ENCODE measurements at places on chromosomes 16 and 17. TPM values are rescaled to one million over a fixed set of nuclear protein-coding genes. Genes with fewer than 3 reads are reported as not detected.

- no peak for DNase-seq
Measured at GRCh38 chr17:12603566-12603965, 62.1 kb upstream of the MYOCD start.

CHD9NB gene
- 7.6 TPM for total RNA-seq

KRT40 gene
- not detected for total RNA-seq

DNA sequence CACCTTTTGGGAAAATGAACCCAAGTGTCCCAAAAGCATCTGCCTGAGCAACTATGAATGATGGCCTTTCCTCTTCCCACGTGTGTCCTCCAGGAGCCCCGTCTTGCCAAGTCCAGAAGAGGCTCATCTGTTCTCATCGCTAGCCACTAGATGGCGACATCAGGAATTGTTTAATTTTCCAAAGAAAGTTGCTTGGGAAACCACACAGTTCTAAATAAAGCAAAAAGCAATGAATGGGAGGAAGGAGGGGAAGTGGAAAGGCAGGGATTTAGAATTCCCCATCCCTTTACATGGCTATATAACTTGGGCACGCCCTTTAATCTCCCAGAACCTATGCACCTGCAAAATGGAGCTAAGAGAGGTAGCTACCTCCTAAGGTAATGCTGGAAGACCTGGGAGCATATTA, 9.0 kb upstream of the CDH5 start:
- DNase-seq: peak; percentile 74

- no peak for DNase-seq
Measured at GRCh38 chr17:6437466-6437865, 2.5 kb upstream of the AIPL1 start.

LRRC3C gene
- not detected for total RNA-seq

SLFN11 gene
- total RNA-seq: 46.3 TPM

TSR3 gene
- total RNA-seq: 72.2 TPM

DNA sequence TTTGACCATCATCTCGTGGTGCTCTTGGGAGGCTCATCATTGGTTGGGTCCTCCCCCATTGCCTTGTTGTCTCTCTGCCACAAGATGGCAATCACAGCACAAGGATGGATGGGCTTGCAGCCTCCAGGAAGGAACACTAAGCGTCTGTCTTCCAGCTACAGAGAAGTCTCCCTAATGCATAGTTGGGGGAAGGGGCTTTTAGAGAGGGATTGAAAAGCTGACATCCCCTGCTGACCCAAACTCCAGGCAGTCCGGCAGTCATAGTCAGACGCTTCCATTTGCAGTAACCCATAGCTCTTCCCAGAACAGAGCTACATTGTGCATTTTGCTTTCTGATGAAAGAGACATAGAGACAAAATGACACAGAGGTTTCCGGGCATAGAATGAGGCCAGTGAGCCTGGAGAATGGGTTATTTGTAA, 111.4 kb downstream of the UTP18 start:
- DNase-seq: no peak

- peak; percentile 67 for DNase-seq
Measured at GRCh38 chr16:11100239-11100750, 155.7 kb downstream of the SOCS1 start.

GRCh38 chr17:48612854-48613691, 2.0 kb downstream of the HOXB8 start:
- DNase-seq: no peak

CDH15 gene
- total RNA-seq: 0.98 TPM

KRTAP3-2 gene
- not detected for total RNA-seq

ITGAD gene
- 0.22 TPM for total RNA-seq

- no peak for DNase-seq
Measured at GRCh38 chr17:12549499-12550041, 116.1 kb upstream of the MYOCD start.

NOXO1 gene
- total RNA-seq: not detected

DNA sequence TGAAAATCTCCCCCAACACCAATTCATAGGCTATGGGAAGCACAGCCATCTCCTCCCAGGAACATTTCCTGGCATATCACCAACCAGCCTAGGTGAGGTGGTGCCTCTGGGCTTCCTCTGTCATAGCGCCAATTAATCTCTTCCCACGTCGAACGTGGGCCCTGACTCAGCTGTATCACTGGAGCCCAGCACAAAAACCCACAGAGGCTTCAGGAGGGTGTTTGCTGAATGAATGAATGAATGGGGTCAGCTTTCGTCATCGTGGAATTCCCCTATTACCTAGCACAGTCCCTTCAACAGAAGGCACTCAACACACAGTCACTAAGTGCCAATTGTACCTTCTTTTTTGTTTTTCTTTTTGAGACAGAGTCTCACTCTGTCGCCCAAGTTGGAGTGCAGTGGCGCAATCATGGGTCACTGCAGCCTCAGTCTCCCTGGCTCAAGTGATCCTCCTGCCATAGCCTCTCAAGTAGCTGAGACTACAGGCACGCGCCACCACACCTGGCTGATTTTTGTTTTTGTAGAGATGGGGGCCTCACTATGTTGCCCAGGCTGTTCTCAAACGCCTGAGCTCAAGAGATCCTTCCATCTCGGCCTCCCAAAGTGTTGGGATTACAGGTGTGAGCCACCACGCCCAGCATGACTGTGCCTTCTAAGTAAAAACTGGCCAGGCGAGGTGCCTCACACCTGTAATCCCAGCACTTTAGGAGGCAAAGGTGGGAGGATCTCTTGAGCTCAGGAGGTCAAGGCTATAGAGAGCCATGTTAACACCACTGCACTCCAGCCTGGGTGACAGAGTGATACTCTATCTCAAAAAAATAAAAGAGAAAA, 4.1 kb downstream of the ZNF688 start:
- DNase-seq: no peak

TM4SF5 gene
- not detected for total RNA-seq

- DNase-seq: no peak
Measured at GRCh38 chr16:68296693-68297092, 14.1 kb downstream of the SLC7A6OS start.

DNA sequence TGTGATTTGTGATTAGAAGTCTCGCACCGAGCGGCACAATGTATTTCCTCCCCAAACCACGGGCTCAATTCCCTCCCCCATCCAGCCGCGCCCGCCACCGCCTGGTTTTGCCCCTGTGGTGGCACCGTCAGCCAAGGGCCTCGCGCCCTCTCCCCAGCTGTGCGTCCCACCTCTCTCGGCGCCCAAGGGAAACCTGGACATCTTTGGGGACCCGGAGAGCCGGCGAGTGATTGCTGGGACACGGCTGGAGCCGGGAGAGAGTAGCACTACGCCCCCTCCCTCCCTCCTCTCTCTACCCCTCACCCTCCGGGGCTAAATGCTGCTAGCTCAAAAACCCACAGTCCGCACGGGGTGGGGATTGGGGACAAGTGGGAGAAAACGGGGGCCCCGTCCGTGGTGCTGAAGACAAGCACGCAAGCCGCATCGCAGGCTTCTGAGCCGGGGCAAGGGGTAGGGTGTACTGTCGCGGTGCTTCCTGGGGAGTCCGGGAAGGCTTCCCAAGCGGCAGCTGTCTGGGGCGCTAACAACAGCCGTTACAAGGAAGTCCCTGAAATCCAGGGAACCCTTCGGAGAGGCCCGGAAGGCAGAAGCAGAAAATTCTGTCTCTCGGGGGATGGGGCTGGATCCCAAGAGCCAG, 1.4 kb downstream of the CBLN1 start:
- DNase-seq: no peak

DNA sequence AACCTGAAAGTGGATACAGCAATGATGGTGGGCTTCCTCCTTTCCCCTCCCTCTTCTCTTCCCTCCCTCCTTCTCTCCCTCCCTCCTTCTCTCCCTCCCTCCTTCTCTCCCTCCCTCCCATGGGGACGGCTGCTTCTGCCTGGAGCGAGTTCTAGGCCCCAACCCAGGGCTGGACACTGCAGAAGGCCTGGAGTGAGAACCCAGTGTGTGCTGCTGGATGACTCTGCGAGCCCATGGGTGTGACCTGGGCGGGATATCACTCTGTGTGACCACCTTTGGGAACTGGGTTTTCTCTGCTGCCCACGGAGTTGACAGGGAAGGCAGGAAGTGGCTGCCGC, 242.6 kb upstream of the GSE1 start:
- DNase-seq: no peak

DNA sequence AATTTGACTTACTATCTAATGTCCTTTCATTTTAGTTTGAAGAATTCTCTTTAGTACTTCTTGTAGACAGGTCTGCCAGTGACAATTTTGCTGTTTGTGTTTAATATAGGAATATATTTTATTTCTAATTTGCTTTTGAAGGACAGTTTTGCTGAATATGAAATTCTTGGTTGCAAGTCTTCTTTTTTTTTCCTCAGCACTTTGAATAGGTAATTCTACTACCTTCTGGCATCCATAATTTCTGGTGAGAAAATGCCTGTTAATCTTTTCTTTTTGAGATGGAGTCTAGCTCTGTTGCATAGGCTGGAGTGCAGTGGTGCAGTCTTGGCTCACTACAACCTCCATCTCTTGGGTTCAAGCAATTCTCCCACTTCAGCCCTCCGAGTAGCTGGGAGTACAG, 25.2 kb upstream of the CCL22 start:
- no peak for DNase-seq

ITGB4 gene
- total RNA-seq: 211 TPM

DNA sequence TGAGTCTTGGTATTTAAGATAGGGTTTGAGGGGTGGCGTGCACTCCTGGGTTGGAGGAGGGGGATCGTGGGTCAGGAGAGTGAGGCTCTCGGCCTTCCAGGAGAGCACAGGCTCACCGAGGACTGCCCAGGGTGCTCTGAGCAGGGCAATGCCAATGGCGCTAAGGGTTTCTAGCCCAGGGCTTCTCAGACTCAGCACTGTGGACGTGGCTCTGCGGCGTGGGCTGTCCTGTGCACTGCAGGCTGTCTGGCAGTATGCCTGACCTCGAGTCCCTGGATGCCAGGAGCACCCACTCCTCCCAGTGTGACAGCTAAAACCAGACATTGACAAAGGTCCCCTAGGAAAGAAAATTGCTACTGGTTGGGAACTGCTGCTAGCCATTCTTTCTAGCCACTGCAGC, 37.2 kb upstream of the ENDOV start:
- no peak for DNase-seq

RNF167 gene
- 50.6 TPM for total RNA-seq

GRAPL gene
- total RNA-seq: 3.6 TPM

DNA sequence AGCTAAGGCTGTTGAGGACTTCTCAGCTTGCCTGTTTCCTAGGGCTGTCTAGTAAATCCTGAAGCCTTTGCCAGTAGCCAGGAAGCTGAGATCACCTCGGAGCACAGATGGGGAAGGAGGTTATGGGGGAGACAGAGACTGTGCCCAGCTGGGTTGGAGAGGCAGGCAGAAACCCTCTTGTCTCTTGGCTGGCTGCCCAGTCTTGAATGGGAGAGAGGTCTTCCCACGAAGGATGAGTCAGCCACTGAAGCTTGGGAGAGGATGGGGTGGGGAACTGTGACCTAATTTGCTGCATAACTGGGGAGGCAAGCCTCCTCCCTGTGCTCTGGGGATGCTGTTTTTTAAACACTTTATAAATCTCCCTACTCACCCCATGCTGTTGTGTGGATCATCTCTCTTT, 69.8 kb downstream of the SHISA9 start:
- DNase-seq: no peak

DNA sequence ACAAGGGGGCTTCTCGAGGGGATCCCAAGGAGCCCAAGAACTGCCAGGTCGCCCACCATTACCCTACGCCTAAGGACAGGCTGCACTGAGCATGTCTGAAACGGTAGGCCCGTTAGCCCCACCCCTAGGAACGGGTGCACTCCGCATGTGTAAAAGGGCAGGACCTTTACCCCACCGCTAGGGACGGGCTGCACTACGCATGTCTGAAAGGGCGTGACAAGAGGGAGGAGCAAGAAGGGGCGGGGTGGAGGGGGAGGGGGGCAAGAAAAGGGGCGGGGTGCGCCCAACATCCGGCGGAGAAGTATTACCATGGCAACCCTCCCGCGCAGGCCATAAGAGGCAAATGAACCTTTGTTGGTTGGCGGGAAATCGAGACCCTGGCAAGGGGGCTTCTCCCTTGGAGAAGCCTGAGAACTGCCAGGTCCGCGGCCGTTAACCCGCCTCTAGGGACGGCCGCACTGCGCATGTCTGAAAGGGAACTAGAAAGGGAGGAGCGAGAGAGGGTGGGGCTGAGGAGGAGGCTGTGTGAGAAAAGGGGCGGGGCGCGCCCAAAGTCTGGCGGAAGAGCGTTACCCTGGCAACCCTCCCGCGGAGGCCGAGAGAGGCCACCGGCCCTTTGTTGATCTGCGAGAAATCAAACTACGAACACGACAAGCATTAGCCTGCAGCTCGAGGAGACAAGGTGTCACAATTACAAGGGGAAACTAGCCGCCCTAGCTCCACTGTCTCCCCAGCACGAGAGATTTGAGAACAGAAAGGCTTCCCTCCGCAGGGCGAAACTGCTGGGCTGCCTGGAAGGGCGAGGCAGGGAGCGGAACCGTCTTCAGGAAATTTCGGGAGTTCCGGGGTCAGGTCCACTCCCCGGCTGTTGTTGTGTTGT, 2046.8 kb downstream of the TP53TG3F start:
- DNase-seq: no peak

DNA sequence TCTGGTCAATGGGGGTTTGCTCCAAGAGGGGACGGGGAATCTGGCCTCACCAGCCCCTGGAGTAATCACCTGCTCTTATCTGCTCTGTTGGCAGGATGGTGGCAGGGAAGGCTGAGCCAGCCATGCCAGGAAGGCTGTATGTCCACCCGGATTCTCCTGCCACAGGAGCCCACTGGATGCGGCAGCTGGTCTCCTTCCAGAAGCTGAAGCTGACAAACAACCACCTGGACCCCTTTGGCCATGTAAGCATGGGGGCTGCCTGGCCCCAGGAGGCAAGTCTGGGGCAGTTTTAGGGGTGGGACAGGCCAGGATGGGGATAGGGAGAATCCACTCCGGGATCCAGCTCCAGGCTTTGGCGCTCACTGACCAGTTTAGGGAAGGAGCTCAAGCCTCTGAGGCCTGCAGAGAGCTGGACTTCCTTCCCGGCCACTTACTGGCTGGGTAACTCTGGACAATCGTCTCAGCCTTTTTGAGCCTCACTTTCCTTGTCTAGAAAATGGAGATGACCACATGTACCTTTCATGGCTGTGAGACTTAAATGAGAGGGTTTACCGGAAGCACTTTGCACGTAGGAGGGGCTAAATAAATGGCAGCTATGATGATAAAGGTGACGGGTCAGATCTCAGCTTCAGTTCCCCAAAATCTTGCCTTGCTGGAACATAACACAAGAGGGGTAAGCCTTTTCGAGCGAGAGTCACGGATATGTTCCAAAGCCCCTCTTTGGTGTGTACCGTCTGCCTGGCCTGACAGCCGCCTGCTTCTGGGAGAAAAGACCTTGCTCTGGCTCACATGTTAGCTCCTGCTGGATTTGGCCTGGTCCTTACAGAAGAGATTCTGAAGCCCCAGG, 15.4 kb downstream of the TBX4 start:
- DNase-seq: no peak

GRCh38 chr17:44464037-44464436, 39.2 kb downstream of the GPATCH8 start:
- no peak for DNase-seq

DNAH2 gene
- total RNA-seq: under 0.01 TPM

DNA sequence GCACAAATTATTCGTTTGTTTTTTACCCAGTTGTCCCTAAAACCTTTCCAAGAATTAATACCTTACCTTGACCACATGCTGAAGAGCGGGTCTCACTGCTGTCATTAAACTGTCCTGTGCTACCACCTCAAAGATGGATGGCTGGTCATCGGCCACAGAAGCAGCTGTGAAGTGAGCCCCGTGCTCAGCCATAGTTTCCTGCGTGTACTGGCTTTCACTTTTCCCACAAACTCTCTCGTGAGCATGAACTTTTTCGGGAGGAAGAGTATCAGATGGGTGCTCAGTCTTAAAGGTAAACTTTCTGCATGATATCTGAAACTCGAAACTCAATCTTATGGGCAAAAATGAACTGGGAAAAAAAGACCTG, 558 bp downstream of the PEX12 start:
- no peak for DNase-seq

TMC5 gene
- not detected for total RNA-seq

- DNase-seq: no peak
Measured at GRCh38 chr16:2715519-2715918, 4.5 kb downstream of the PRSS27 start.

Data from tibial nerve (tissue), 4 donors.